Left renal pelvis (tissue), 4 donors: ENCODE measurements at places on chromosomes 6 and 20.

GRCh38 chr20:54044156-54044555 lies 26.2 kb downstream of the BCAS1 start:
- no peak for DNase-seq

GRCh38 chr6:33705955-33706725 lies 5.4 kb downstream of the UQCC2 start:
- no peak for DNase-seq

DNA sequence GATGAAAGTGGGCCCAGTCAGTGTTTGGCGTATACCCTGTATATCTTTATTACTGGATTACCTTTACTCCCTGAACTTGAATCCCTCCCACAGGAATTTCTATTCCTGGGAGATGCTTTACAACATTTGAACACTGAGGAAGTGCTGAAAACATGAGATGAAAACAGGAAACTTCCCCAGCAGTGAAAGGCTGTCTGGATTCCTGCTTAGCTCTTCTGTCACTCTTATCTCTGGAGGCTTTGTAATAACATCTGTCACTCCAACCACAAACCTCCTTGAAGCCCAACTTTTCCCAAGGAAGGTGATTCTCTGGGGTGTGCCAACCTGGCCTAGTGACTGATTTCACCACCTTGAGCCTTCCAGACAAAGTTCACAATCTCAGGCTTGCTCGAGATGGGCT lies 264.5 kb upstream of the BMP2 start:
- no peak for DNase-seq

GRCh38 chr6:1439349-1439748 lies 50.0 kb downstream of the FOXF2 start:
- no peak for DNase-seq

DNA sequence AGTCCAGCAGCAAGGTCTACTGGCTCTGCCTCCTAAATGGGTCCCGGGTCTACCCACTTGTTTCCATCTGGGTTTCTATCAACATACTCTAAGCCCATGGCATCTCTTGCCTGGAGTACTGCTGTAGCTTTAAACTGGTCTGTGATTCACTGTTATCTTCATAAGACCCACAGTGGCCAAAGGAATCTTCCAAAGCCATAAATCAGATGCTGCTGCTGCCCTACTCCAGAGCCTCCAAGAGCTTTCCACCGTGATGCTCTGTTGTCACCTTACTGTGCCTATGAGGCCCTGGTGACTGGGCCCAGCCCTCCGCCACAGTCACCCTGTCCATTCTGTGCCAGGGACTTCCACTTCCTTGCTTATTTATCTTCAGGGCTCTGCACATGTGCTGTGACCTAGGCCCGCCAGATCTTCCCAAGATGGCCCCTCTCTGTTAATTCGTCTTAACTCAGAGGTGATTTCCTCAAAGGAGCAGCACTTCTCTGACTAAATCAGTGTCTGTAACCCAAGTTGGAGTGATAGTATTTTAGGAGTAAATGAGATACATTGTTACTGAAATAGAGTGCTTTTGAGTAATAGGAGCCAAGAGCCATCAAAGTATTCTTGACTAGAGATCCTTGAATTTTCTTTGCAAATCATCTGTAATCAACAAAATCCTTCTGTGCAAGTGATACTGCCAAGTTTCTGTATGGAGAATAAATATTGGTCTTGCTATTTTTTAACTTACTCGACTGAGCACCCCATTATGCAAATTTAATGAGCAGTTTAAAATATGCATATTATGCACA lies 102.5 kb downstream of the PPP1R14C start:
- DNase-seq, result no peak

GRCh38 chr6:133804265-133804664 lies 84.6 kb upstream of the TCF21 start:
- no peak for DNase-seq

DNA sequence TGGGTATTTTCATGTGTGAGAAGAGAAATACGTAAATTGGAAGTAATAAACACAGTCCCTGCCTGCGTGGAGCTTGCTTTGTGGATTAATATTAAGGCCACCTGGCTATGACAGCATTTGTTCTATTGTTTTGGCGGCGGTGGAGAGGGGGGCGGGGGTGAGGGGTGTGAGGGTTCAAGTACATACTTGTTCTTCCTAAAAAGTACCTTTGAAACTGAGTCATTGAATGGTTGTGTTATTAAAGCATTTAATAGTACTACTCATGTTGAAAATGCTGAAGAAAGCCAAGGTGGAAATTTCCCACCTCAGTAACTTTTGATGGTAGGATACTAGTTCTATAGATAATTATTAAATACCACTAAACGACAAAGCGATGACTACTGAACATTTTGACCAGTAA lies 95.0 kb downstream of the FOXC1 start:
- DNase-seq, result no peak

DNA sequence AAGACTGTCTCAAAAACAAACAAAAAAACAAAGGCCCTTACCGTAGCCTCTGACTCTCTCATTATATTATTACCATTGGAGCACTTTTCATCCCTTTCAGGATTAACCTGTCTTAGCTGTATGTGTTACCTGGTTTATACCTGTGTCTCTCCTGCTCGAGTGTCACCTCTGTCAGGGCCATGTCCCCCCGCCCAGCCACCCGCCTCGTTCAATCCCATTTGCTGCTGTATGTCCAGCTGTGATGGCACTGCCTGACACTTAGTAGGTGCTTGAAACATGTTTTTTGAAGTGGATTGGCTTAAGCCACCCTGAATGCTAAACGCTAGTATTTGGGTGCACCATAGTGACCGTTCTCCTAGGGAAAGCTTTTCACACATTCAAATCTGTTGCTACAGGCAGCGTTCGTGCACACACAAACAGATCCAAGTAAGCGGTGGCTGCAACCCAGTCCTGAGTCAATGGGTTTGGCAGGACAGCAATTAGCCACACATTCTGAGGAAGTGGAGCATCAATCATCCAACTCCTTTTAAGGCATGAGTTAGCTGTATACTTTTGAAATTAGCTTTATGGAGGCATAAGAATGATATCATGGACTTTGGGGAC lies 98.9 kb upstream of the ZNF217 start:
- no peak for DNase-seq

DNA sequence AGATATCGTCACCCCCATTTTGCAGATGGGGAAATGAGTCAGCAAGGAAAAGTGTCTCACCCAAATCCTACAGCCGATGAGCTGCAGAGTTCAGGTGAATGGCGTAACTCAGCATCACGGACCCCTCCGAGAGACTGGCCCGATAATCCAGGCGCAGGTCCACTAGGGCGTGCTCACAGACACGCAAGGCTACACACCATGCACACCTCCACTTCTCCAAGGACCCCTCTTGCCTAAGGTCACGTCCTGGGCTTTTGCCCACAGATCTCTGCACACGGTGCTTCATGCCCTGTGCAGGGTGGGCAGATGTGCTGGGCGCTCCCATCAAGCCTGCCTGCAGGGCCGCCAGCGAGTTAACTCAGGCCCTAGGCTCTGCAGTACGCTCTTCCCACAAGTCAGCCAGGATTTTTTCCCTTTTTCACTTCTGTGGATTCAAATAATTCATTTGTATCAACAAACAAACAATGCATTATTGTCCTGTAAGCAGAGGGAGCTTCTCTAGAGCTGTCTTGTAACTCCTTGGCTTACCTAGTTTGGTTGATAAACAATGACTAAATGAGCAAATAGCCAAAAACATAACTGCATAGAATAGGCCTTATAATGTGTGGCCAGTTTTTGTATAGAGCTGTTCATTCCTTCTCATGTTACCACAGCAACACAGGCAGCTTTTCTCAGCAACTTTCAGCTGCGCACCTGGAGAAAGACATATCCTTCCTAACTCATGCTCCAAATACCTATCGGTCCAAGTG lies 139.1 kb downstream of the AGPAT4 start:
- no peak for DNase-seq

DNA sequence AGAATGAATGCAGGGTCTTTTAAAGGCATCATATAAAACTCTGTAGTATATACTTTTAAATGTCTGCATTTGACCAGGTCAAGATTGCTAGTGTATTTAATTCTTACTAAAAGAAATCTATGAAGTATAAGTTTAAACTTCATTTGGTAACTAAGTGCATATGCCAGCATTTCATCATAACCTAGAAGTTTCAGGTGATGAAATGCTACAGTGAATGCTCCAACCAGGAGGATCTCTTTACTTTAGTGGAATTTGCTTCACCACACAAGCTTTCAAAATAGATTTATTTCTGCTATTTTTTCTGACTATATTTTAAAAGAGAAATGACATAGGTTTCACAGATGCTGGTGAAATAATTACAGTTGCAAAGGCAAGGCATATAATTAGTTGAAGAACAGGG lies 141.9 kb downstream of the HIVEP2 start:
- no peak for DNase-seq

- no peak for DNase-seq
Observed at GRCh38 chr6:161226009-161226964, 47.6 kb downstream of the AGPAT4 start.

- no peak for DNase-seq
Observed at GRCh38 chr6:106882601-106883518, 91.7 kb downstream of the CD24 start.

GRCh38 chr6:43853066-43853650 lies 83.1 kb downstream of the VEGFA start:
- no peak for DNase-seq

GRCh38 chr20:17044891-17045290 lies 181.9 kb upstream of the PCSK2 start:
- DNase-seq, result no peak

DNA sequence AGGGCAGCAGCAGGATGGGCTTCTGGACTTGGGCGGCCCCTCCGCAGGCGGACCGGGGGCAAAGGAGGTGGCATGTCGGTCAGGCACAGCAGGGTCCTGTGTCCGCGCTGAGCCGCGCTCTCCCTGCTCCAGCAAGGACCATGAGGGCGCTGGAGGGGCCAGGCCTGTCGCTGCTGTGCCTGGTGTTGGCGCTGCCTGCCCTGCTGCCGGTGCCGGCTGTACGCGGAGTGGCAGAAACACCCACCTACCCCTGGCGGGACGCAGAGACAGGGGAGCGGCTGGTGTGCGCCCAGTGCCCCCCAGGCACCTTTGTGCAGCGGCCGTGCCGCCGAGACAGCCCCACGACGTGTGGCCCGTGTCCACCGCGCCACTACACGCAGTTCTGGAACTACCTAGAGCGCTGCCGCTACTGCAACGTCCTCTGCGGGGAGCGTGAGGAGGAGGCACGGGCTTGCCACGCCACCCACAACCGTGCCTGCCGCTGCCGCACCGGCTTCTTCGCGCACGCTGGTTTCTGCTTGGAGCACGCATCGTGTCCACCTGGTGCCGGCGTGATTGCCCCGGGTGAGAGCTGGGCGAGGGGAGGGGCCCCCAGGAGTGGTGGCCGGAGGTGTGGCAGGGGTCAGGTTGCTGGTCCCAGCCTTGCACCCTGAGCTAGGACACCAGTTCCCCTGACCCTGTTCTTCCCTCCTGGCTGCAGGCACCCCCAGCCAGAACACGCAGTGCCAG lies at the start of gene TNFRSF6B:
Gene TNFRSF6B (plus strand): TSS at position 25 of the 729 bp plus-strand sequence. CDS start 116 bp downstream, at position 141.
- no peak for DNase-seq

DNA sequence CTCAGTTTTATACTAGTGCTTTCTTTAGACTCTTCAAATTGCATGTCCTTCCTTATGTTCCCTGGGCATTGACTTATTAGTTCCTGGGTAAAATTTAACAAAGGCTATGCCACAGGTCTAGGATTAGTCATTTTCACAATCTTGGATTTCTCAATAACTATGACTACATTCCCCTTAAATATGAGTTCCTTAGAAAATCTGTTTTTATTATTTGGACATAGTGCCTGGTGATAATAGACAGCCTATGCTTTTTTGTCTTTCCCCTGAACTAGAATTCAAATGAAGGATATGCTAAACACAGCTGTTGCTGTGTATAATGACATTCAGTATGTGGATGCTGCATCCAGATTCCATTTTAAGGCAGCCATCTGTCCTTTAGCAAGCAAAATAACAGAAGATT lies 1252.8 kb upstream of the GJE1 start:
- no peak for DNase-seq

DNA sequence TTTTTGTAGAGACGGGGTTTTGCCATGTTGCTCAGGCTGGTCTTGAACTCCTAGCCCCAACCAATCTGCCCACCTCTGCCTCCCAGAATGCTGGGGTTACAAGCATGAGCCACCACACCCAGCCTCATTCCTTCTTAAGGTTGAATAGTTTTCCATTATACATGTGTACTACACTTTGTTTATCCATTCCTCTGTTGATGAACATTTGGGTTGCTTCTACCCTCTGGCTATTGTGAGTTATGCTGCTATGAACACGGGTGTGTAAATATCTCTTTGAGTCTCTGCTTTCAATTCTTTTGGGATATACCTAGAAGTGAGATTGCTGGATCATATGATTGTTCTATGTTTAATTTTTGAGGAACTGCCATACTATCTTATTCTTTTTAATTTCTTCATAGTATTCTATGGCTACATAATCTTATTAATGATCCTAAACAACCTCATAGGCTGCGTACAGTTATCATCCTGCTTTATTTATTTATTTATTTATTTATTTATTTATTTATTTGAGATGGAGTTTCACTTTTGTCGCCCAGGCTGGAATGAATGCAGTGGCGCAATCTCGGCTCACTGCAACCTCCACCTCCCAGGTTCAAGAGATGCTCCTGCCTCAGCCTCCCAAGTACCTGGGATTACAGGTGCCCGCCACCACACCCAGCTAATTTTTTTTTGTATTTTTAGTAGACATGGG lies 49.2 kb upstream of the TLDC2 start:
- no peak for DNase-seq

DNA sequence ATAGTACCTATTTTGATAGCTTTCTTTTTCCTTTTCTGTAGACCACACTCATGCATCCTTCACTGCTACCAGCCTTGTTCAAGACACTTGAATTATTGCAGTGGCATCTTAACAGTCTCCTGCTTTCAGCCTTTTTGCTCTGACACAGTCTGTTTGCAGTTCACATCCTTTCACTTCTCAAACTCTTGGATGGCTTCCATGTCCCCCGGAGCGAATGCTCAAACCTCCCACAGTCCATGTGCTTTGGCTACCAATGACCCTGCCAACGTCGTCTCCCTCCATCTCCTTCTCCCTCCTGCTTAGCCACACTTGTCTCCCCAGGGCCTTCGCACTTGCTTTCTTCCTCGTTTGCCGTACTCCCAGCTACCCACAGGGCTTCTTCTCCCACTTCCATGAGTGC lies 270.0 kb upstream of the ZFP64 start:
- no peak for DNase-seq

- DNase-seq, result no peak
Observed at GRCh38 chr6:142906945-142907470, 38.0 kb downstream of the HIVEP2 start.

DNA sequence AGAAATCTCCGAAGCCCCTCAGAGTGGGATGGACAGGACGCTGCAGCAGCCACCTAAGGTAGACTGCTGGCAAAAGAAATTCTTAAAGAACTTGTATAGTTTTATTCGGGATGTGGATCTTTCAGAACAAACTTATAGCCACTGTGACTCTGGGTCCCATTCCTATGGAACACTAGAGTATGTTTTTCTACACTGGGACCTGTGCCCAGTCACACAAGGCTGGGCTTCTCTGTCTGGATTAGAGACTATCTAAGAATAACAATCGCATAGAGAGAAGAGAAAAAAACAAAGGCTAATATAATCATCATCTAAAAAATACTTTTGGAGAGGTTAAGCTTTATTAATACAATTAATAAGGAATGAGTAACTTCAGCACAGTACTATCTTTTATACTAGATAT lies 28.9 kb downstream of the RMND1 start:
- DNase-seq, result no peak

- DNase-seq, result no peak
Observed at GRCh38 chr20:36642136-36642535, 3.9 kb downstream of the SLA2 start.

- DNase-seq, result no peak
Observed at GRCh38 chr6:38708496-38708895, 5.6 kb upstream of the GLO1 start.
